Fibroblast of lung (primary cell): ENCODE measurements at places on chromosomes 2 and 18. TPM values are rescaled to one million over a fixed set of nuclear protein-coding genes. Genes with fewer than 3 reads are reported as not detected.

DNA sequence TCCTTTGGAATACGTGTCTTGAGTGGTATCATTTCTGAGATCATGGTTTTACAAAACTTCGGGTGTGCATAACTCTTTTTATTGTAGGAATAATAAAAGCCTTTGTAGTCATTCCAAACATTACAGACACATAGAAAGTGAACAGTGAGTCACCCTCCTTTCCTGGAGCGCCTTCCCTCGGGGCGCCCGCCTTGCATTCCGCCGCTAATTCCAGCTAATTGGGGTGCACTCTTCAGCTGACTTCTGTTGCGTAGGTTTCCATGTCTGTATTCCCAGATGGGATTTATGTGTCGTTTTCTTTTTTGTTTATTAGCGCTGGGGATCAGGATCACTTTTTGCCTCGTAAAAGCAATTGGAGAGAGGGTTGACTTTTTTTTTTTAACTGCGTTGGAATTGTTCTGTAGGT lies 18.7 kb downstream of the SH3BP4 start:
- DNase-seq, result peak; percentile 91

DNA sequence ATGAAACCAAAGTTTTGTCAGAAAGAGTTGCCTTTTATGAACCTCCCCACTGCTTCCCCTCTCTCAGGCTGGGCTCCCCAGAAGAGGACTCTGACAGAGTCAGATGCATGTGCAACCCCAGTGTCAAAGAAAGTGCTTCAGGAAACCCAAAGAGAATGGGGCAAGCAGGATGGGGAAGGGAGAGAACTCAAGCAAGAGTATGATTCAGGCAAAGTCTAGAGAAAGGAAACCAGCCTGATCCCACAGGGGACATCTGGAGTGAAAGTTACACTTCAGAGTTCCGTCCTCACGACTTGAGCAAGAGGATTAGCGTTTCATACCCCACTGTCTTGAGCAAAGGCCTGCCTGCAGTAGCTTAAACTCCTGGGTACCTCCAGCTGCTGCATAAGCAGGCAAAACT lies 51.8 kb upstream of the EPC2 start:
- no peak for DNase-seq

DNA sequence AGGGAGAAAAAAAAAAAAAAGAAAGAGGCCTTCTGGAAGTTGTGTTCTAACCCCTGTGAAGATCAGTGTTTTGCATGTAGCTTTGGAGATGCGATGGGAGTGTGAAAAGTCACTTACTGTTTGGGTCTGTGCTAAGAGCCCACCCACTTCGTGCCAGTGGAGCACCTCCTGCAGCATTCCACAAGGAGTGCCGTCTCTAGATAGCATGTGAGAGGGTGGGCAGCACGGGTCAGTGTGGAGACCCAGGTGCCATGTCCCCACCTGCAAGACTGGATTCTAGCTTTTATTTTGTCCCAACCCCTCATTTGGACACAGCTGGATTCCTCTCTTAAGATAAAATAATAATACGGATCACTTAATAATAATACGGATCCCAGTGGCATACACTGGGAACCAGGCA lies 12.5 kb upstream of the TMEM185B start:
- no peak for DNase-seq

- peak; percentile 44 for DNase-seq
Observed at GRCh38 chr2:169509298-169509885, at the start of gene KLHL41. TSS of gene KLHL41 (plus strand) at chr2:169509702. CDS start at chr2:169509779, 77 bp downstream.

DNA sequence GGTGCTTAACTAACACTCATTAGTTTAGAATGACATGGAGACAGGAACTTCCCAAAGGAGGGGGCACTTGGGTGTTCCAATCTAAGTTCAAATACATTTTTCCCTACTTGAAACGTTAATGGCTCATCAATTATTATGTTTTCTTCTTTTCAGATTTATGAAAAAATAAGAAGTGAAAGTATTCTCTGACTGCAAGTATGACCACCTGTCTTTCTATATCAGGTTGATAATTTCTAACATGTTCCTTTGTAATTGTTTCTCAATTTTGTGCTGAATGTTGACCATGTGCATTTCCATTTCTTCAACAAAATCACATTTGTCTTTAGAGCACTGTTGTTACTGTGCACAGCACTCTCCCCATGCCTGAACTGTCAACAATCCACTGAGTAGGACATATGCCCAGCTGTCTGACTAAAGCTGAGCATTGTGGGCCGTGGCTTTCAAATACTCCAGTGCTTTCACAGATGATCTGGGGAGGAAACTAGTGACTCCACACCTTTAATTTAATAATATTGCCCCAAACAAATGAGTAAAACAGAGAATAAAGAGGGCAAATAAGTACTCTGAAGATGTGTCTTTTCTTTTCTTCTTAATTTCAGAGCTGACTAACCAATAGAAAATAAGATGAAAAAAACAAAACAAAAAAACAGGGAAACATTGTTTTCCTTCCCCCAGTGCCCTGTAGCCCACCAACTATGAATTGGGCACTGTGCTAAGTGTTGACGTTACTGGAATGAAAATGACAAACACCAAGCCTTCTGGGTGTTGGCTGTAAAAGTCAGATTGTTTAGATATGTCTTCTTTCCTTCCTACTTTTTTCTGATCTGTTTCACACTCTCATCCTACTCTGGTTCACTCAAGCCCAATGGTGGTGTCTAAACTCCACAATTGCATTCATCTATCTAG lies 16.0 kb downstream of the LANCL1 start:
- DNase-seq, result no peak

GRCh38 chr18:50638884-50639420 lies 79.1 kb downstream of the MAPK4 start:
- no peak for DNase-seq

- DNase-seq, result peak; percentile 70
Observed at GRCh38 chr2:223585666-223586065, 16.5 kb downstream of the SCG2 start.

DNA sequence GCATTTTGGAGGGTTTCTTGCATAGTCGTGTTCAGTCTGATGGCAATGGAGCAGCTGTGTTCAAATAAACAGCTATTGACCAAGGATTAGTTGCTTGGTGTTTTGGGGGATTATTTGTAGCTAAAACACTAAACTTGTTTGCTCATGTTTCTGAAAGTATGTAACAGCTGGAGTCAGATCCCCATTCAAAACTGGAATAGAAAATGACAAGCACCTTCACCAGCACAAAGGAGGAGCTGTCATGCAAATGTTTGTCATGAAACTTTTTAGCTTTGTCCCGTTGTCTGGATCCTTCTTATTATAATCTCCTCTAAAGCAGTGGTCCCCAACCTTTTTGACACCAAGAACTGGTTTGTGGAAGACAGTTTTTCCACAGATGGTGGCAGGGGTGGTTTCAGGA lies 96.9 kb upstream of the ZNF236 start:
- no peak for DNase-seq

- DNase-seq, result no peak
Observed at GRCh38 chr18:30985753-30986152, 56.8 kb downstream of the DSC3 start.

- DNase-seq, result no peak
Observed at GRCh38 chr2:34162231-34162630, 563.1 kb upstream of the FAM98A start.

GRCh38 chr2:85353876-85354285 lies 447 bp downstream of the RETSAT start:
- DNase-seq, result peak; percentile 22

Gene NCKAP5
- 1.0 and 2.6 TPM in 2 replicates for total RNA-seq

Gene OTX1
- 0.17 TPM in 1 of 2 replicates, not detected in the other for total RNA-seq

Gene DHRS9
- total RNA-seq, result not detected in 2 replicates

Gene DAPL1
- total RNA-seq, result not detected in 2 replicates

Gene CD8B2
- not detected in 2 replicates for total RNA-seq

Gene RAB6D
- total RNA-seq, result under 0.01 TPM in 1 of 2 replicates, not detected in the other
